Erythroblast (primary cell): ENCODE measurements at places on chromosomes 6 and 20.
A peak's percentile ranks its signal among the peaks of the same experiment; 100 is the strongest.

- peak; percentile 56 for DNase-seq
Observed at GRCh38 chr6:81939766-81940165, 187.3 kb upstream of the TENT5A start.

- DNase-seq, result no peak
Observed at GRCh38 chr6:30843611-30843998, 40.7 kb upstream of the DDR1 start.

- DNase-seq, result no peak
Observed at GRCh38 chr20:42399802-42400201, 781.6 kb upstream of the CHD6 start.

DNA sequence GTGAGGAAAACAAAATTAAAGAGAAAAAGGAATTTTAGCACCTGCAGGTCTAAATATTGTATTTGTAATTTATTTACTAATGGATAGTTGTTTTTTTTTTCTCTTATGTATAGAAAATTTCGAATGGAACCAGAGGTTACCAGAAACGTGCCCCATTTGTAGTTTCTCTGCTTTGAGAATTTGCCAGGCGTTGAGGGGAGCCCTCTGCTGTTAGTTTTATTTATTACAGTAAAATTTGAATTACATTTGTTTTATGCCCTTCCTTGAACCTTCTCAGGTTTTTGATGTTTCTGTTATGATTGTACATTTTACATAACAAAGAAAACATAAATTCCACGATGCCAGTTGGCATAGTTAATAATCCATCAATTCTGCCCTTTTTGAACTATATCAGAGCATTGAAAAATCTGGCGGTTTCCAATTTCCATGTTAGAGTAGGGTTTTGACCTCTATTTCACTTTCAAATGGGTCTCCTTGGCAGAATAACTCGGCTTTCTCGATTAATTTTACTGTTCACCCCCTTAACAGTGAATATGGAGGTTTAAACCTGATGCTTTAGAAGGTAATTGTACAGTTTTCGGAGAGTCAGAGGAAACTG lies 35.1 kb upstream of the RFPL4B start:
- no peak for DNase-seq

DNA sequence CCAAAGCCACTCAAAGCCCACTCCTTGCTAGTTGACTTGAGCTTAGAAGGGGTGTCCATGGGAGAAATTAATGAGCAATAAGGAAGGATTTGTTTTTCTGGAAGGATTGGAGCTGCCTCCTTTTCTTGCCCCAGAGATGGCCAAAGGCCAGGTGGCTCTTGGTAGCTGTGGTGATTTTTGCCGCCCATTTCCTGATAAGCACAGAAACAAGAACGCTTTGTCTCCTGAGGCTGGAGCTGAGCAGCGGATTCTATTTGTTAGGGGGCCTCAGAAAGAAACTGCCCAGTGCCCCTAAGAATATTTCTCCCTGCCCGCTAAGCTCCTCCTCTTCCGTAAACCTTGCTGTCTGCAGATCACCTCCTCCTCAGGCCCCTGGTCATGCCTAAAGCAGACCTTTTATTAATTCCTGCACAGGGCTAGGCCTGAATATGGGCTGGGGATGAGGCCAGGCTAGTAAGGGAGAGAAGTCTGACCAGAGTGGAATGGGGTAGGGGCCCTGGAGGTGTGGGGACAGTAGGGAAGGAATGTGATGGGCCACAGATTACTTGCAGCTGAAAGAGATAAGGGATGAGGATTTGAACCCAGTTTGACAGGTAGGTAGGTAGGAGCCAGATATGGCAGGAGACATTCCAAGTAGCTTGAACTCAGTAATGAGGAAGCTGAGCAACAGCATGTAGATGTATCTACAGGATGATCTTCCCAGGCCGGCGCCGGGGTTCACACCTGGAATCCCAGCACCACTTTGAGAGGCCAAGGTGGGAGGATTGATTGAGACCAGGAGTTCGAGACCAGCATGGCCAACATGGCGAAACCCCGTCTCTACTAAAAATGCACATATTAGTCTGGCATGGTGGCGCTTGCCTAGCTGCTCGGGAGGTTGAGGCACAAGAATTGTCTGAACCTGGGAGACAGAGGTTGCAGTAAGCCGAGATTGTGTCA lies 71.2 kb upstream of the NAA20 start:
- no peak for DNase-seq

GRCh38 chr6:44489910-44490604 lies 102.6 kb downstream of the CDC5L start:
- no peak for DNase-seq

DNA sequence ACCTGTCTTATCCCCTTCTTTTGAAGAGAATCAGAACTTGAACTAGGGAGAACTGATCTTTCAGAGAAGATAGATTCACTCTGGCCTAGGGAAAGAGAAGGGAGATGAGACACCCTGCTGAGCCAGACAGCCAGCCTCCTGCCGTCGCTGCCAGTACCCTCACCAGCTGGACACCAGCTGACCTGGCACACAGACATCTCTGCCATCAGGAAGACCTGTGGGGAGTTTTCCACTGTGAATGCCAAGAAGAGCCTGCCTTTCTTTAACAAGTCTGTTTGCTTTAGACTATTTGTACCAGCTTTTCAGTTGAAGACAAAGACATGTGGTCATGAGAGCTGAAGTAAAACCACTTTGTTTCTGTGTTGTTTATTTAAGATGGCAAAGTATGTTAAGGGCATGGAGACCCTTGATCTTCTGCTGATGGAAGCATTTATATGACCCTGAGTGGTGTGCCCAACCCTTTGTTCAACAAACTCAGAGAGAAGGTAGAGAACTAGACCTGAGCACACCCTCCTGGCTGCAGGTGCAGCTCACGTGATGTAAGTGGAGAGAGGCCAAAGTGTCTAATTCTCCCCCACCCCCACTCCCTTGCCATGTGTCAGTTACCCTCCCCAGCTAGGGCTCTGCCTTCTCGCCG lies 82.3 kb upstream of the SLC24A3 start:
- DNase-seq, result no peak

GRCh38 chr20:3563548-3564177 lies 92.8 kb downstream of the ATRN start:
- peak; percentile 56 for DNase-seq

DNA sequence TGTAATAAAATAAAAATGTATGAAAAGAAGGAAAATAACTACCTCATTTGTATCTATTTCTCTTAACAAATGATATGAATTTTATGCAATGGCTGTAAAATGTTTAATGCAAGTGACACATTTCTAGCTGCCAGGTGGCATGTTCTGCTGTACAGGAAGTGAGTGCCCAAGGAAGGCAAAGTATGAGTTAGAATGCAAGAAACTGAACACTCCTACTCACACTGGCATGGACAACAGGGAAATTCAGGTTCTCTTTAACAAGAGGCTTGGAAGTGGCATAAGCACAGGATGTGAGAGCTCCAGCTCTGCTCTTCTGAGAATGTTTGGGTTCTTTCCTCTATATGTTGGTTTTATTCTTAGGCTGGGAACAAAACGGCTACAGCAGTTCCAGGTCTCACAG lies 20.4 kb upstream of the LAMA4 start:
- DNase-seq, result no peak

DNA sequence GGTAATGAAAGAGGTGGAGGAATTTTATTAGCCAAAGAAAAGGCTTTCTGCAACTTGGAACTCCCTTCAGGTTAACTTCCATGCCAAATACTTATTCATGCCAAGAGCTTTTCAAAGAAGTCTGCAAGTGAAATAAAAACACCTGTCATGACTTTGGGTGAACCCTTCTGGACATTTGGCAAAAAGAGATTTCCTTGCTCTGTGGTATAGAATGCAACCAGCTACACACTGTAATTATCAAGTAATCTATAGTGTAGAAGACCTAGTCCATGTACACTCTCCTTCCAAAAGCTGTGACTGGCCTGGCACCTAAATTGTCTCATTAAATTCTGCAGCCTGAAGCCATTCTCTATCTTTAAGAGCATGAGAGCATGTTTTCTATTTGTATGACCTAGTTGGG lies 232.3 kb downstream of the COL12A1 start:
- no peak for DNase-seq

DNA sequence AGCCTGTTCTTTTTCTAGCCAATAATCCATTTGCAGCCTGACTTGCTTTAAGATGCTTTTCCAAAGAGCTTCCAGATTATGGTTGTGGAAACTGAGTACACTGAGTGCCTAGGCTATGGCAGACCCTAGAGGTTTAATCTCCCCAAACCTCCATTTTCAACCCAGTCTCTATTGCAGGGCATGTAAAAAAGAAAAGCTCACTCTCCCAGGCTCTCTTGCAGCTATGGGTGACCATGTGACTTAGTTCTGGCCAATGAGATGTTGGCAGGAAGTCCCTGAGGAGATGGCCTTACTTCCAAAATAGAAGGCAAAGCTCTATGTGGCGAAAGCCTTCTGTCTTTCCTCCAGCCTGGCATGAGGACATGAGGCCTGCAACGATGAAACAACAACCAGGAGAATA lies 3.8 kb downstream of the PDRG1 start:
- DNase-seq, result peak; percentile 38
